ENCODE measurements at places on chromosomes 11 and 22. TPM values are rescaled to one million over a fixed set of nuclear protein-coding genes. Genes with fewer than 3 reads are reported as not detected.
A peak's percentile ranks its signal among the peaks of the same experiment; 100 is the strongest.

DNA sequence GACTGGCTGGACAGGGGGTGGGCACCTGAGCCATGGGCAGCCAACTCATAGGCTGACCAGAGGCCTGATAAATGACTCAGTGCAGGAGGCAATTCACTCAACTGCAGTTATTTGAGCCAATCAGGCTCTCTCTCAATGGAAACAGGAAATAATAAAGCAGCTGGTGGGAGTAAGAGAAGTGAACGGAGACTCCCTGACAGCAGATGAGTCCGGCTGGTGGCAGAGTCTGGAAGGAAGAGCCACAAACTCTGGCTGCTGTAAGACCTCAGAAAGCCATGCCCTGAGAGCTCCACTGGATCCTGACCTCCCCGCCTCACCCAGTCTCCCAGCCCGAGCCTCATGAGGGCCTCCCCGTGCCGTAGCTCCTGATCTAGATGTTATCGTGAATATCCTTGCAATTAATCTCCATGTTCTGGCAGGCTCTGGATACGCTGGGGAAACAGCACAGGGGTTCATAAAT, 69.8 kb downstream of the TRIM29 start:
- no peaks in the 10 kb centered on the region for H3K4me1 ChIP-seq
- no peak for DNase-seq
- no peaks in the 10 kb centered on the region for H3K27me3 ChIP-seq
- H3K4me3 ChIP-seq: no peak overlapping the region
- H3K36me3 ChIP-seq: no peaks in the 10 kb centered on the region

DNA sequence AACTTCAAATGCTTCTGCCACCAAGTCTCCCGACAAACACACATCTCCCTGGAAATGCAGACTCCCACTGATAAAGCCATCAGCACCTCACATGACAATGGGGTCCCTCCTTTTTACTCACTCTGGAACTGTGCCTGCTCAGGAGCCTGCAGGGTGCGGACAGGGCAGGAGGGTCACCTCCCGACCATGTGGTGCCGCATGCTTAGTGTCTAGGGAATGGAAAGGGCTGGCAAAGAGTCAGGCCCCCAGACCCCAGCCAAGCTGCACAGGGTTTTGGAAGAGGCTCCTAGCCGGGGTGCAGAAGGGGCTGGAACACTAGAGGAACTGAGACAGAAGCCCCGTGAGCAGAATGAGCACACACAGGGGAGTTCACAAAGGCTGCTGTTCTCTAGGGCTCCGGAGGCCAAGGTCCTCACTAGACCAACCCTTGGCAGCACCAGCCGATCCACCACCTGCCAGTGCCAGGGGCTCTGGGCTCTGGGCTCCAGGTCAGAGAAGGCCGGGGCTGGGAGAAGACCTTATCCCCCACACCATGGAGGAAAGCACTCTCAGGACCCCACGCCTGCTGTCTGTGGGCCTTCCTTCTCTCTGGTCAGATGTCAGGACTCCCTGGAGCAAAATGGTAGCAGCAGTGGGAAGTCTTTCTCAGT, 125.1 kb upstream of the FGF3 start:
- peaks cover 33% of the 10 kb centered on the region for H3K4me1 ChIP-seq
- no peak for DNase-seq
- H3K4me3 ChIP-seq: no peak overlapping the region
- no peaks in the 10 kb centered on the region for H3K27me3 ChIP-seq

- no peaks in the 10 kb centered on the region for H3K27me3 ChIP-seq
- H3K4me1 ChIP-seq: no peaks in the 10 kb centered on the region
- H3K27ac ChIP-seq: no peak overlapping the region
- no peak for DNase-seq
- H3K4me3 ChIP-seq: no peak overlapping the region
- H3K36me3 ChIP-seq: no peaks in the 10 kb centered on the region
These were observed 118.2 kb upstream of the OR9Q1 start for GRCh38 chr11:57905439-57905838.

GRCh38 chr11:20459865-20460264, 72.3 kb downstream of the PRMT3 start:
- H3K36me3 ChIP-seq: no peaks in the 10 kb centered on the region
- DNase-seq: no peak
- H3K4me1 ChIP-seq: no peaks in the 10 kb centered on the region
- H3K27ac ChIP-seq: no peak overlapping the region
- no peak overlapping the region for H3K4me3 ChIP-seq
- no peaks in the 10 kb centered on the region for H3K27me3 ChIP-seq

DNA sequence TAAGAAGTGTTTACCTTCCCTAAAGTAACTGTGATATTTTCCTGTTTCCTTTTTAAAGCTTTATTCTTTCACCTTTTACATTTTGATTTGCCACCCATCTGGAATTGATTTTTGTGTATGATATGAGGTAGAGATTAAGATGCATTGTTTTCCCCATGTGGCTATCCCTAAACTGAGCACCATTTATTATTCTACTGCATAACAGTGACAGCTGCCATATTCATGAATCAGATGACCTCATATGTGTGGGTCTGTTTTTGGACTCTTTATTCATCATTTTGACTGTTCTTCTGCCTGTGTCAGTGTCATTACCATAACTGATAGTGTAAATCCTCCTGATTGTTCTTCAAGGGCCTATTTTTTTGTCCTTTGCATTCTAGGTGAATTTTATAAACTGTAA, 50.8 kb downstream of the HIPK3 start:
- DNase-seq: no peak
- no peaks in the 10 kb centered on the region for H3K27me3 ChIP-seq
- H3K4me3 ChIP-seq: no peak overlapping the region
- H3K27ac ChIP-seq: no peak overlapping the region

- peaks cover 33% of the 10 kb centered on the region for H3K4me1 ChIP-seq
- no peak overlapping the region for H3K27ac ChIP-seq
- no peak overlapping the region for H3K4me3 ChIP-seq
- H3K27me3 ChIP-seq: no peaks in the 10 kb centered on the region
These were observed 125.8 kb upstream of the ARHGAP42 start for GRCh38 chr11:100561323-100561722.

DNA sequence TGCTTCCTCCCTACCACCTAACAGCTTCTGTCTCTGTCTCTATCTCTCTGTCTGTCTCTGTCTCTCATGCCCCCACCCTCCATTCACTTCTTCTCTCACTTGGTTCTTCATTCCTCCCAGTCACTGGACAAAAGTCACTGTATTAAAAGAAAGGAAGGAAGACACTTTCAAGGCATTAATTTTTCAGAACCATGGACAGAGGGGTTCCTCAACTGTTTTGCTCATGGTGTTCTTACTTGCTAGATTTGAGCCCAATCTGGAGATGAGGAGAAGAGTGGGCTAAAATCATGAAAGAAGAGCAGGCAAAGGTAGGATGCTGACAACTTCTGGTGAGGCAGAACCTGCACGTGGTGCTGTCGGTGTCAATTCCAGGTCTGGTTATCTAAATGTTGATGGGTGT, 116.7 kb upstream of the LARGE1 start:
- no peaks in the 10 kb centered on the region for H3K4me1 ChIP-seq
- no peak overlapping the region for H3K4me3 ChIP-seq
- H3K27me3 ChIP-seq: no peaks in the 10 kb centered on the region
- H3K36me3 ChIP-seq: no peaks in the 10 kb centered on the region

GRCh38 chr11:76623171-76623883, 47.2 kb downstream of the LRRC32 start:
- H3K27ac ChIP-seq: no peak overlapping the region
- no peaks in the 10 kb centered on the region for H3K36me3 ChIP-seq
- DNase-seq: no peak
- no peak overlapping the region for H3K4me3 ChIP-seq
- H3K4me1 ChIP-seq: peaks cover 17% of the 10 kb centered on the region

GRCh38 chr22:42978453-42979103, 36.4 kb downstream of the PACSIN2 start:
- H3K27ac ChIP-seq: peak overlapping the region; percentile 41
- H3K4me3 ChIP-seq: no peak overlapping the region
- H3K4me1 ChIP-seq: peaks cover 52% of the 10 kb centered on the region

DNA sequence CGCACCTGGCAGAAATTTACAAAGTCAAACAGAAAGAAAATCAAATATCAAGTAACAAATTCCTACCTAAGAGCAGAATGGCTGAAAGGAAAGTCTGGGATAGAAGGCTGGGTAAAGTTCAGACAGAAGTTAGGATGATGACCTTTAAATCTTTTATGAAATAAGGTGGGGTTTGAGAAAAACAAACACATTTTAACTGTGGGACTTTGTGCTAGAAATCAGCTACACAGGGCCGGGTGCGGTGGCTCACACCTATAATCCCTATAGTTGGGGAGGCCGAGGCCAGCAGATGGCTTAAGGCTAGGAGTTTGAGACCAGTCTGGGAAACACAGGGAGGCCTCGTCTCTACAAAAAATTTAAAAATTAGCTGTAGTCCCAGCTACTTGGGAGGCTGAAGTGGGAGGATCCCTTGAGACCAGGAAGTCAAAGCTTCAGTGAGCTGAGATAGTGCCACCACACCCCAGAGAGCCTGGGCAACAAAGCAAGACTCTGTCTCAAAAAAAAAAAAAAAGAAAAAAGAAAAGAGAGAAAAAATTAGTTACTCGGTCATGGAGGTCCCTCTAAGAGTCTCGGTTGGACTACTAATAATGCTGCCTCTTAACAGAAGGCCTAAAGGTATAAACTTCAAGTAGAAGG, 119.7 kb upstream of the BID start:
- H3K36me3 ChIP-seq: peaks cover 19% of the 10 kb centered on the region
- peaks cover 2% of the 10 kb centered on the region for H3K4me1 ChIP-seq
- no peak overlapping the region for H3K4me3 ChIP-seq

GRCh38 chr22:49993649-49994360, 18.8 kb downstream of the IL17REL start:
- no peaks in the 10 kb centered on the region for H3K36me3 ChIP-seq
- H3K27me3 ChIP-seq: no peaks in the 10 kb centered on the region
- DNase-seq: no peak
- no peak overlapping the region for H3K4me3 ChIP-seq
- no peaks in the 10 kb centered on the region for H3K4me1 ChIP-seq

DNA sequence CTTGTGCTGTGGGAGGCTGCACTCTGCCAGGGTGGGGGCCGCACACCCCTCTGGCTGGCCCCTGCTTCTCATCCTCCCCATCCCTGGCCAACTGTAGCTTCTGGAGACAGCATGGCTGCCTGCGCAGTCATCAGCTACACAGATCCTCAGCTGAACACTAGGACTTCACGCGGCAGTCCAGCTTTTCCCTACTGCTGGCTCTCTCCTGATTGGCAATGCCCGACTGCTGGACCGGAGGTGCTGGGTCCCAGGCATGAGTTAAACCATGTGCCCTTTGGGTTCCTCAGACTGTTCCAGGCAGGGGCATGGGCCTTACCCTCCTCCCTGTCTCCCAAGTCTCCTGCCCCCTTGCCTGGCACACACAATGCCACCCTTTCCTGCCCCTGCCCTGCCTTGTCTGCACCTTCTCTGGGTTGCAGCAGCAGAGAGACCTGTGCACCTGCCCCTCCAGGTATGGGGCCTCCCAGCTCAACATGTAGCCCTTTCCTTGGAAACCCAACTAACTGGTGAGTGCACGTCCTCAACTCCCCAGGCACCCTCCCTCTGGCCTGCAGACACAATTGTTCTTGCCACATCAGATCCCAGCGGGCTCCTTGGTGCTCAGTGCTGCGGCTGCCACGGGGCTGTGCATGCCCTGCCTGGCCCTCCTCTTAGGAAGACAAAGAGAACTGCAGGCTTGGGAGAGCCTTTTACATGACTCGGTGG, 1039.2 kb downstream of the TBC1D22A start:
- no peaks in the 10 kb centered on the region for H3K36me3 ChIP-seq
- H3K4me1 ChIP-seq: no peaks in the 10 kb centered on the region
- DNase-seq: no peak
- no peaks in the 10 kb centered on the region for H3K27me3 ChIP-seq
- no peak overlapping the region for H3K4me3 ChIP-seq
- no peak overlapping the region for H3K27ac ChIP-seq

GRCh38 chr11:99682171-99682570, 661.4 kb downstream of the CNTN5 start:
- no peak for DNase-seq
- no peak overlapping the region for H3K4me3 ChIP-seq
- no peaks in the 10 kb centered on the region for H3K36me3 ChIP-seq
- no peaks in the 10 kb centered on the region for H3K27me3 ChIP-seq

DNA sequence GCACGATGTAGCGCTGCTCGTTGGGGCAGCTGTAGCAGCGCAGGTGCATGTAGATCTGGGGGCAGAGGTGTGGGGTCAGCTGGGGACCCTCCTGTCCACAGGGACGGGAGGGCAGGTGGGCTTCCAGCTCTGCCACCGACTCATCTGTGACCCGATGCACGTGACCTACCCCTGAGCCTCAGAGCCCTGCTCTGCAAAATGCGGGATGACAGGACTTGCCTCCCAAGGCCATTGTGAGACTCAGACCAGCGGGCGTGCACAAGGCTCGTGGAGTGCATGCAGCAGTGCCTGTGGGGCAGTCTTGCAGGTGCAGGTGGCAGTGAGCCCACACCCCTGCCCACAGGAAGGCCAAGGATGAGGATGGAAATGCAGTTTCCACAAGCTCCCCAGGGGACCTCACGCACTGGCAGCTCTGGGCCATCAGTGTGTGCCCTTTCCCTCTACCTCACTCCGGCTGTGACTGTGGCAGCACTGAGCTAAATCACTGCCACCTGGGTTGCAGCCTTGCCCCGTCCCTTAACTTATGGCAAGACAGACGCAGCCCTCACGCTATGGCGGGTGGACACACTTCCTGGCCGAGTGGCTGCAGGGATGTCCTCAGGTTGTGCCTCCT, 26.7 kb downstream of the TMEM184B start:
- no peak overlapping the region for H3K4me3 ChIP-seq
- H3K4me1 ChIP-seq: peaks cover 73% of the 10 kb centered on the region
- H3K36me3 ChIP-seq: peaks cover 19% of the 10 kb centered on the region

DNA sequence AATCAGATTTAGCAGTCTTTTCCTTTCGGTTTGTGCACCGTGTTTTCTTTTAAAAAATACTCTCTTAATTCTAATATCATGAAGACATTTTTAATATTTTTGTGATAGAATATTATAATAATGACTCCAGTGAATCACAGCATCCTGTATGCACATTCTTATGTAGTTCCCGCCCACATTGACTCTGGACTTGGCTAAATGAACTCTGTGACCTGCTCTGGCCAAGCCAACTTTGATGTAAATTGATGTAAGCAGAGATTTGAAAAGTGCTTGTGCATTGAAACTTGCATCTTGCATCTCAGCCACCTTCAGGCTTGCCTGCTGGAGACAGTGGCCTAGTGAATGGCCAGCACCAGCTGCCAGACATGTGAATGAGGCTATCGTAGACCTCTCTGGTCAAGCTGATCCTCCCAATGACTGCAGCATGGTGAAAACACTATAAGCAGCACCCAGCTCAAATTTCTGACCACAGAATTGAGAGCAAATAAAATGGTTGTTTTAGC, 29.2 kb upstream of the PGM2L1 start:
- no peak for DNase-seq
- no peaks in the 10 kb centered on the region for H3K36me3 ChIP-seq
- H3K27me3 ChIP-seq: no peaks in the 10 kb centered on the region
- no peak overlapping the region for H3K27ac ChIP-seq
- H3K4me1 ChIP-seq: no peaks in the 10 kb centered on the region

PANX2 gene
- 4.1 TPM for total RNA-seq

TAGLN gene
- 6,975 TPM for total RNA-seq

BDNF gene
- 4.7 TPM for total RNA-seq

MYOD1 gene
- not detected for total RNA-seq

PPP6R3 gene
- 166 TPM for total RNA-seq

SPON1 gene
- 20.6 TPM for total RNA-seq

PARVA gene
- 96.7 TPM for total RNA-seq

TUBA8 gene
- 2.2 TPM for total RNA-seq
